SW 1271 (cell line): ENCODE measurements at places on chromosomes 5 and 9.
A peak's percentile ranks its signal among the peaks of the same experiment; 100 is the strongest.

GRCh38 chr5:149904293-149904886 lies 40.2 kb downstream of the PDE6A start:
- no peak for DNase-seq

GRCh38 chr5:120512068-120512467 lies 48.0 kb downstream of the PRR16 start:
- DNase-seq = no peak

DNA sequence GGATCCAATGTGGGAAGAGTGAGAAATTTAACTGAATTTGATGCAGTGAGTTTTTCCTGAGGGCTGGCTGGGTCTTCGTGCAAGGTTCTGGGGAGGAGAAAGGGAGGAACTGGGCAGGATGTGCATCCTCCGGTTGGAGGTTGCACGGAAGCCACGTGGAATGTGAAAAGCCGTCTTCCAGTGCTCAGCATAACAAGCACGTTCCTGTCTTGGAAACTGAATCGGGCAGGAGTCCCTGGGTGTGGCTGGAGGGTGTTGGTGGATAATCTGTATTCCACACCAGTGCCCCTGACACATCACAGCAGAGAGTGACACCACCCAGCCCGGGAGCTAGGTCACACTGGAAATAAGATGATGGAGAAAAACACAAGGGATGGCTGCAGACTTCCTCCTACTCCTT lies 154.3 kb downstream of the C5orf15 start:
- no peak for DNase-seq

GRCh38 chr5:96904054-96904931 lies 28.0 kb downstream of the ERAP2 start:
- no peak for DNase-seq

DNA sequence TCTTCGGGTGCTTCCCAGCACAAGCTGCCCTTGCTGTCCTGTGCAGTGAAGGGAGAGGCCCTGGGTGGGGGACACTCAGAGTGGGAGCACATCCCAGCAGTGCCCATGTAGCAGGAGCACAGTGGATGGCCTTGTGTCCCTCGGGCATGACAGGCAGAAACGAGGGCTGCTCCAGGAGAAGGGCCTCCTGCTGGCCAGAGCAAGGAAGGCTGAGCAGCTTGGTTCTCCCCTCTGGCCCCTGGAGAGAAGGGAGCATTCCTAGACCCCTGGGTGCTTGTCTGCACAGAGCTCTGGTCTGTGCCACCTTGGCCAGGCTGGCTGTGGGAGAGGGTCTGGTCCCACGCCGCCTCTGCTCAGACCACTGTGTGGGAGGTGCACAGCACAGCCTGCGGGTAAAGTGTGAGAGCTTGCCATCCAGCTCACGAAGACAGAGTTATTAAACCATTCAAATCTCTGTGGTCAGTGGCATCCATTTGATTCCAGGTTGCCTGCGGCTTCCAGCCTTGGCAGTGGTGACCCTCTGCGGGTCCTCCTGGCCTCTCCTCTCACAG lies 18.3 kb downstream of the FBXW5 start:
- DNase-seq = no peak

- no peak for DNase-seq
Observed at GRCh38 chr5:93018461-93018860, 562.6 kb downstream of the NR2F1-AS1 start.

- DNase-seq = peak; percentile 85
Observed at GRCh38 chr9:35490155-35490909, 421 bp downstream of the RUSC2 start.

DNA sequence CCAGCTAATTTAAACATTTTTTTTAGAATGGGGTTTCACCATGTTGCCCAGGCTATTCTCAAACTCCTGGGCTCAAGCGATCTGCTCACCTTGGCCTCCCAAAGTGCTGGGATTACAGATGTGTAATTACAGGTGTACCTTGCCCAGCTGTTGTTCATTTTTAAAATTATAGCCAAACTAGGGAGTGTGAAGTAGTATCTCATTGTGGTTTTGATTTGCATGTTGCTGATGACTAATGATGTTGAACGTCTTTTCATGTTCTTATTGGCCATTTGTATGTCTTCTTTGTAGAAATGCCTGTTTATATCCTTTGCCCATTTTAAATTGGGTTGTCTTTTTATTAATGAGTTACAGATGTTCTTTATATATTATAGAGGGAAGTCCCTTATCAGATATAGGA lies 31.5 kb downstream of the EHMT1 start:
- DNase-seq = no peak

DNA sequence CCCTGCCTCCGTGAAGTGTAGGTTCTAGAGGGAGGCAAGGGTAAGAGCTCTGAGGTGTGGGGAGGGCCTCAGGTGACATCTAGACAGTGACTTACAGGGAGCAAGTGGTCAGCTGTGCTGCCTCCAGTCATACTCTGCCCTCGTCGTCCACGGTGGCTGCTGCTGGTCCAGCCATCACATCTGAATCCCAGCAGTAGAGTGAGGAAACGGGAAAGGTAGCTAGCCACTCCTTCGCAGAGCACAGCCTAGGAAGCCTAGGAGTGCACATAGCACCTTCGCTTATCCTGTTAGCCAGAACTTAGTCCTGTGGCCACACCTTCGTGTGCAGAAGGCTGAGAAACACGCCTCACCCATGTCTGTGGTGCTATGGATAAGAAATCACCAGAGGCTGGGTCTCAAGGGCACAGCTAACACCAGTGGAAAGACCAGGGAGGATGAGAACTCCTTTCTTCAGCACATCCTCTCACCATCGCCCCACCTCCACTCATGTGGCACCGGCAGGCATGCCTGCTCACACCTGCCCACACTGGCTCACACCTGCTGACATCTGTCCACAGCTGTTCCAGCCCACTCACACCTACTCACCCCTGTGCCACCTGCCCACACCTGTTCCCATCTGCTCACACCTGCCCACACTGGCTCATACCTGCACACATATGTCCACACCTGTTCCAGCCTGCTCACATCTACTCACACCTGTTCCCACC lies 44.5 kb upstream of the SLC6A19 start:
- no peak for DNase-seq

- DNase-seq = no peak
Observed at GRCh38 chr9:109250311-109250741, 70.5 kb downstream of the EPB41L4B start.

GRCh38 chr5:173885475-173886010 lies 2.6 kb upstream of the CPEB4 start:
- no peak for DNase-seq

DNA sequence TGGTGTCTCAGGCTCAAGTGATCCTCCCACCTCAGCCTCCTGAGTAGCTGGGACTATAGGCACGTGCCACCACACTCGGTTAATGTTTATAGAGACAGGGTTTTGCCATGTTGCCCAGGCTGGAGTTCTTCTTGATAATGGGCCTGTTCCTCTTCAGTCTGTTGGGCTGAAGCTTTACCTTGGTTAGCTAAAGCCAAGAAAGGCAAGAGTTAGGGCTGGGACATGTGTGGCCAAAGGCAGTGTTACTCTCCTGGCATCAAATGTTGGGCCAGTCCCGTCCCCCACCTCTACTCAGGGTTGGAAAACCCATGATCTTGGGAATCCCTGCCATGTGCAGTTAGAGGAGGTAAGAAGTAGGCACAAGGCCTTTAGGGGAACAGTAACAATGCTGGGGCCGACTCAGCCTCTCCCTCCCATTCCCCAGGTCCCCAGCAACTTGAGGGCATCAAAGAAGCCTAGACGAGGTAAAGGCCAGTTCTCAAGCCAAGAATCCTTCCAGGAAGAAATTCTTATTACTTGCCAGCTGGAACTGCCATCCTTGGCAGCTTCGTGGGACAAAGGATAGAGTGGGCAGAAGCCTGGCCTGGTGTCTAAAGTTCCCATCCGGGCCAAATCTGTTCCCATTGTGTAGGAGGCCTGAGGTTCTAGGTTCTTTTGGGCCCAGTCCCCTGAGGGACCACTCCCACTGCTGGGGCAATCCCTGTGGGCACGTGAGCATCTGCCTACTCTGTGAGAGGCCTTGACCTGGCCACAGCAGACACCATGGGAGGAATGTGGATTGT lies 4.5 kb downstream of the EGR1 start:
- DNase-seq = peak; percentile 61

DNA sequence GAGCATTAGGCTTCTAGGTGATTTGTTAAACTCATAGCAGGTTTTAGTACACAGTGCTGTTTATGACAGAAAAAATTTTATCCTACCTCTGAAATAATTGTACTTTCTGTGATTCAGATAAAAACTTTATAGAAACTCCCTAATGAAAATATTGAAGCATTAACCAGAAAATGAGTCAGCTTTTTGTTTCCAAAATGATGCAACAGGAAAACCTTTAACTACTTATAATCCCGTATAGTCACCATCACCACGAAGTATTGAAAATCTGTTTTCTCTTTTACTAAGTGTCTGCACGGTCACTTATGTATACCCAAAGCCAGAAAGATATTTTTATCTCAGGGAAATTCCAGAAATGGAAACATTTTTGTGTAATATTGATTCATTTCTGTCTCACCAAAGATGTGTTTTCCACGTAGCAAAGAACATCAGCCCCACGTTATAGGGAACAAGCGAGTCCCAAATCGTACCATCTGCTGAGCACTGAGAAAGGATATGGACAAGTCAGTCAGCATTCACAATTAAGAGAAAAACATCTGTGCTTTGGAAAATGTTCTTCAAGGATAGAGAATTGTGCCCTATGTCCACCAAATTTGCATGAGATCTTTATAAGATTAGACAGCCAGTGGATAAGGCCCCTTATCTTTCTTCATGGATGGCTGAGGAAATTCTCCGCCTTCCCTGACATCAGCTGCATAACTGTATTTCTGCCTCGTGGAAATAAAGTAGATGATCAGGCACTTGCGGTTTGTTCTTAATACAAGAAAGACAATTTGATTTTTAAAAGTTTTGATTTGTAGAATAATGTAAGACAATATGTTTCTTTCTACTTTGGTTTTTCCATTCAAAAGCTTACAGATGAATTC lies 41.9 kb downstream of the TNFAIP8 start:
- DNase-seq = no peak

DNA sequence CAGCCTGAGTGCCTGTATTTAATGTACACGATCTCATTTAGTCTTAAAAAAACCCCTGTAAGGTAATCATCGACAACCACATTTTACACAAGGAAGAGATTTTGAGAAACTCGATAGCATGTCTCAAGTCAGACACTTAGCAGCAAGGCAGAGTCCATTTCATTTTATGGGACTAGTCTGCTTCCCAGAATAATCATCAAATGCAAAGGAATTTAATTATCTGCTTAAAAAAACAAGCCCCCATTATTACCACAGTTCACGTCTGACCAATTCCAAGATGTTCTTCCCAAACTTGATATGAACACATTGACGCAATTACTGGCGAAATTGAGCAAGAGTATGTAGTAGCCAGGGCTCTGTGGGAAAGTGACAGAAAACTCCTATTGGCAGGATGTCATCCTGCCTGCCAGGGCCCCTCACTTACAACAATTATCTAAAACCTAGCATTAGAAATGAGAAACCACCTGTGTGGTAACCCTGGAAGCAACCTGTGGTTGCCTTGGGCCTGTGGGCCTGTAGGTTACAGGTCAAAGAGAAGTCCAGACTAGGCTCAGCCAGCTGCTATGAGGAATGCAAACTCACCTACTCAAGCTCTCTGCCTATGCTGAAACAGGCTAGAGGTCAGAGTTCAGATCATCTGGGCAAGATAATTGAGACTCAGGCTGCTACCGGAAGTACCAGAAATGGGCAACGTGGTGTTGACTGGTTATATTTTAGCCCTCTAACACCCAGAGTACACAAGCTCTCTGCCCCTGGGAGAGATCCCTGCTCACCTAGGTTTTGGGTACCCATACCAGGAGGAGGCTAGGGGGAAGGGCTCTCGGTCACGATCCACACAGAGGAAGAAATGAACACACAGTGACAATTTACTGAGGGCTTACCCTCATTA lies 1.6 kb downstream of the B4GALT1 start:
- DNase-seq = peak; percentile 41

- DNase-seq = no peak
Observed at GRCh38 chr9:136615631-136616306, 46.9 kb upstream of the EGFL7 start.

- DNase-seq = no peak
Observed at GRCh38 chr5:117143406-117143805, 568.8 kb upstream of the SEMA6A start.

DNA sequence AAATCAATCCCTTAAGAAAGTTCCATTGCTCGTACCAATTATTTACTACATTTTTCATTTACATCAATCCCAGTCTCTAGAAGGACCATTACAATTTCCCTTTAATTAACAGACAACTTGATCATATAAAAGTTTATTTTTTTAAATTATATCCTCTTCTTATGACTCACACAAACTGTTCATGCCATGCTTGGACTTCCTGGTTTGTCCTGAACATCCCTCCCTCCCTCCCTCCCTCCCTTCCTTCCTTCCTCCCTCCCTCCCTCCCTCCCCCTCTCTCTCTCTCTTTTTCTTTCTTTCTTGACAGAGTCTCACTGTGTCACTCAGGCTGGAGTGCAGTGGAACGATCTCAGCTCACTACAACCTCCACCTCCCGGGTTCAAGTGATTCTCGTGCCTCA lies 11.6 kb upstream of the CLTB start:
- no peak for DNase-seq

DNA sequence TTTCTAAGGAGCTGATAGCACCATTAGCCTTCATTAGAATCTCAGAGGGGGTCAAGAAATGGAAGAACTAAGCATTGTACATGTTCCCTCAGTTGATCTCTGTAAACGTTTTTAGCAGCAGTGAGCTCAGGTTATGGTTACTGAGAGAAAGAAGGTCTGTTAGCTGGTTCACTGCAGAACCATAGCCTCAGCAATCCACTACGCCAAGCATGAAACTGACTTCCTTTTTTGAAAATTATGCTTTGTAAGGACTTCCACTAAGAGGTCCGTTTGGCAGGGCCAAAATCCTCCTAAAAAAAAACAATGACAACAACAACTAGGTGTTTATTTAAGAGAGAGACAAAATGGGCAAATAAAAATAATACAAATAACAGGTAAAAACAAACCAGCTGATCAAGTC lies 273.3 kb downstream of the AOPEP start:
- DNase-seq = no peak

- no peak for DNase-seq
Observed at GRCh38 chr5:68467208-68467607, 251.7 kb downstream of the PIK3R1 start.

DNA sequence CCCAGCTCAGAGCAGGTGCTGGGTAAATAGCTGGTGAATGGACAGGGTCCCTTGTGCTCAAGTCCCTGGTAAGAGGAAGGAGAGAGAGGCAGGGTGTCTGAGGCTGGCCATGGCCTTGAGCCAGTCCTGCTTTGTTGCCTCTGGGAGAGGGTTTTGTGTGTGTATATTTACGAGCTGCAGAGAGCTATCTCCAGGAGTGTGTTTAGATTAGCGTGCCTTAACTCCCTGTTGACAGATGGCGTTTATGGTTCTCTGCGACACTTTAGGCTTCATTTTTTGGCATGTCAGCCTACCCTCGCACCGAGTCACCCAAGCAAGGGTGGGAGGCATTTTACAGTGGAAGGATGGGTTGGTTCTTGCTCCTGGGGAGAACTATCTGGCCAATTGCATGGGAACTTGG lies 22.2 kb downstream of the HMCN2 start:
- no peak for DNase-seq

- peak; percentile 59 for DNase-seq
Observed at GRCh38 chr5:115349001-115349817, 52.8 kb upstream of the CCDC112 start.

GRCh38 chr9:134560654-134561053 lies 80.9 kb upstream of the COL5A1 start:
- no peak for DNase-seq

- DNase-seq = no peak
Observed at GRCh38 chr5:157259699-157260098, 6.2 kb upstream of the CYFIP2 start.
